ENCODE measurements at places on chromosomes 1 and 21.

GRCh38 chr1:234670967-234671626, 61.1 kb upstream of the IRF2BP2 start:
- DNase-seq, result no peak

GRCh38 chr1:230381049-230381467, 45.1 kb downstream of the PGBD5 start:
- no peak for DNase-seq

DNA sequence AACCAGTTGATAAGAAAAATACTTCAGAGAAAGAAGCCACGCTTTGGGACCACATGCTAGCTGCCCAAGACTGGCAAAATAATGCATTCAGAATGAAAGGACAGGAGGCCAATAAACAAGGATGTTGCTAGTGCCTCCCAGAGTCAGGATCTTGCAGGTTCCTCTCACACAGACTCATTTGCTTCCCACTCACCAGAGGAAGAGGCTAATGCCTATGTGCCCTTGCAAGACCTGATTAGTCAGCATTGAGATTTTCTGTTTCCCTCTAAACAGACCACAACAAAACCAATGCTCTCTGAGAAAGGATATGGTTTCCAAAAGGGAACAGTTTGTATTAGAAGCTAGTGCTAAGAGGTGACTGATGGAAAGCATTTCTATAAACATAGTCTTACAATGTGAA, 85.7 kb downstream of the NRDC start:
- DNase-seq, result no peak

DNA sequence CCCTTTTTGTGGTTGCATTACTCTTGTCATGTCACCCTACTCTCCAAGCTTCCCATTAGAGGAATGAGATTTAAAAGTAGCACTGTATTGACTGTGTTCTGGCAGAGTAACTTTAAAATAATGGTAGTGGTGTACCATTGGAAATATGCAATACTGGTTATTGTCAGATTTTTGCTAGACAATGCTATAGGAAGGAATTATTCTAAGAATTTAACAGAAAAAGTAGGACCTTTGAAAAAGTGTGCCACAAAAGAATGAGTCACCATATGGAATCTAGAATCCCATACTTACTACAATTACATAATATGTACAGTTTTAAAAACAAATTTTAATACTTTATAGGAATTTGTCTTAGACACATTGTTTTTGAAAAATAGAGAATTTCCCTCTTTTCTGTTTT, 13.8 kb downstream of the MIER1 start:
- DNase-seq, result no peak

DNA sequence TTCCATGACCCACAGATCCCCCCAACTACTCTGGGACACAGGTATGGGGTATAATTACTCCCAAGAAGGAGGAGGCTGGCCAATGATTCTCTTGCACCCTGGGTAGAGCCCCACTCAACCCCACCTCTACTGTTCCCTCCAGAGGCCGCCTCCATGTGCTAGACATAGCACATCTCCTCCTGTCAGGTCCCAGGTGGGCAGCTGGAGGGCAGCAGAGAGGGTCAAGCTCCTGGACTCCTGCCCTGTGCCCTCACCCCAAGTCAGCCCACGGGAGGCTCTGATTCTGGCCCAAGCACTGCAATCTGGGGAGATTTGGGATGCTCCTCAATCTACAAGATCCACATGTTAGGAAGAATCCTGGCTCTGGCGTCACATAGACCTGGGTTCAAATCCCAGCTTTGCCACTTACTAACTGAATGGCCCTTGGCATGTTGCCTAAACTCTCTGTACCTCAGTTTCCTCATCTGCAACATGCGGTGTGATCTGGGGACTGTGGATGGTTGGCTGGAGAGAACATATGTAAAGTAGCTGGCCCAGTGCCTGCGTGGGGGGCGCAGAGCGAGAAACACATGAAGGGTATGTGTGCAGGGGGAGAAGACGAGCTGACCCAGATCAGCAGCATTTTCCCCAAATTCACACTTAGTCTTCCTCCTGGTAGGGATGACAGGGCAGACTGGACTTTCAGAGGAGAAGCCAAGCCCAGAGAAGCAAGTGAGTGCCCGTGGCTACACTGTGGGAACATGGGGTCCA, 23.2 kb downstream of the TNNT2 start:
- DNase-seq, result no peak

DNA sequence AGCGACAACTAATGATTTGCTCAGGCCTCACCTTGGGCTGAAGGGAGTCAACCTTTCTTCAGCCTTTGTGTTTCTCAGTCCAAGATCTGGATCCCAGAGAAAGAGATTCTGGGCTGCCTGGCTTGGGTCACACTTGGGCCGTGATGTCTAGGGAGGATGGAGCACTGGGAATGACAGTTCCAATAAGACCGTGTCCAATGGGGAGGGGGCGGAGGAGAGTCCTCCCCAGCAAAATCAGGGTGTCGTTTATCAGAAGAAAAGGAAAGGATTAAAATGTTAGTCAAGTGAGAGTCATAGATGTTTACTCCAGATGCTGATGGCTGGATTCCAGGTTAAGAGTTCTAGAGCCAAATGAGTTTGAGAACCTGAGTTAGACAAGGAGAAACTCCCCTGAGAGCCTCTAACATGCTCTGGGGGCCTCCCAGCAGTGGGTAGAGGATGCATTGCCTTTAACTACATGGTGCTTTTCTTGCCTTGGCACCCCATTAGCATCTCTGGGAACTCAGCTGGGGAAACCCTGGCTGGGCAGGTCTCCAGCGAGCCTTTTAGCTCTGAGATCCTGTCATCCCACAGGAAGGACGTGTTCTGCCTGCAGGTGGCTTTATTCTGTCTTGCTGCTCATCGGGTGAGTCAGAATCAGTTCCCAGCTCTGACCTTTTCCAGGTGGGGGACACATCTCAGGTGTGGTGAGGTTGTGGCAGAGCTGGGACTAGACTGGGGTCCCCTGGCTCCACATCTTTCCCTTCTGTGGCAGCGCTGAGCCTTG, 22.2 kb downstream of the NIPAL3 start:
- no peak for DNase-seq

GRCh38 chr1:1847061-1847850, 43.6 kb downstream of the GNB1 start:
- no peak for DNase-seq

DNA sequence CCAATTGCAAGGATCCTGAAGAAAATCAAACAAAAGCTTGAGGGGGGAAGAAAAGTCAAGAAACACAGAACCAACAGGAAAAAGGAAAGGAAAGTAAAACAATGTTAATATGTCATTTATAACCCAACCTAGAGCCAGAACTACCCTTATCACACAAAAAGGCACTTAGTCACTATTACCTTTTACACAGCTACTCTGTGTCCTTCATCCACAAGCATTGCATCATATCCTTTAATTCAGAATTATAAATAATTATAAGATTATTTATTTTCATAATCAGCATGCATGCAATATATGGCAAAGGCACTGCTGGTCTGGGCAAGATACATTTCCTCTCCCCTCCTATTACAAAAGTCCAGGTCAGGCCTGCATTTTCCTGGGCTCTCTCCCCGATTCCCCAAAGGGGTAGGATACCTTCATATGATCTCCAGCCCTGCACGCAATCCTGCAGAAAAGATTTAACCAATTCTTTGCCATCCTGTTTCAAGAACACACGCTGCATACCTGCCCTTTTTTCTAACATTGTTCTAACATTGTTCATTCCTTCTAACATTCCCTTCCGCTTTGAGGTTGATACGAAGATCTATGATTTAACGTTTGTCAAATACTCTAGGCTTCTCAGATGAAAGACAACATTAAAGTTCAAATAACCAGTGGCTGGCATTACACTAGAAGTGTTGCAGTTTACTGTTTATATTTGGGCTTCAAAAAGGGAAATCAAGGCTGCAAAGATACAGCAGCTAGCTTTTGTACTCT, 4.3 kb downstream of the PTPN14 start:
- DNase-seq, result no peak

DNA sequence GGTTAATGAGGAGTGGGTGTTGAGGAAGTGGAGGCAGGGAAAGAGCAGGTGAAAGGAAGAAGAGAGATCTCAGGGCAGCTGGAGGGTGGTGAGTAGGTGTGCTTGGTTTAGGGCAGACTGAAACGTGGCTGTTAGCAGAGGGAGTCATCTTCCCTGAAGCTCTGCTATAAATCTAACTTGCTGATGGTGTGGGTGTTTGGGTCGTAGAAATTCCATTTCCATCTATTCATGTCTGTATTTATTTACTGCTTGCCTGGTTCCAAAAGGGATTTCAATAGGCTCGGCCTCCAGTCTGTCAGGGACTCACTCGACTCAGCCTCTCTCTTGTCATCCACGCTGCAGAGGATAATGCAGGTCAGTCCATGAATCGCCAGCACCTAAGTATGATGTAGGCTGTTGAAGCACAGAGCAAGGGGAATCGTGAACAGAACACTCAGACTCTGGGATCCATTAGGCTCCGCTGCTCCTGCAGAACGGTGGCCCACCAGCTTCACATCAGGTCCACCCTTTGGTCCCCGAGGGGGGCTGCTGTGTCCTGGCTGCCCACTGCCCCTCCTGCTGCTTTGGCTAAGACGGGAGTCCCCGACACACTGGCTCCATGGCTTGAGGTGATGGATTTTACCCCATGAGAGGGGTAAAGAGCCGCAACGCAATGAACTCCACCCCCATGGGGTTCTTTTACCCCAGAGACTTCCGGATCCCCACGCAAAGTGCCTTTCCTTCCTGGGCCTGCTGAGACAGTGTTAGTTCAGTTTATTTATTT, 156.2 kb downstream of the RHOU start:
- no peak for DNase-seq
